ENCODE measurements at places on chromosomes 1 and 21.

DNA sequence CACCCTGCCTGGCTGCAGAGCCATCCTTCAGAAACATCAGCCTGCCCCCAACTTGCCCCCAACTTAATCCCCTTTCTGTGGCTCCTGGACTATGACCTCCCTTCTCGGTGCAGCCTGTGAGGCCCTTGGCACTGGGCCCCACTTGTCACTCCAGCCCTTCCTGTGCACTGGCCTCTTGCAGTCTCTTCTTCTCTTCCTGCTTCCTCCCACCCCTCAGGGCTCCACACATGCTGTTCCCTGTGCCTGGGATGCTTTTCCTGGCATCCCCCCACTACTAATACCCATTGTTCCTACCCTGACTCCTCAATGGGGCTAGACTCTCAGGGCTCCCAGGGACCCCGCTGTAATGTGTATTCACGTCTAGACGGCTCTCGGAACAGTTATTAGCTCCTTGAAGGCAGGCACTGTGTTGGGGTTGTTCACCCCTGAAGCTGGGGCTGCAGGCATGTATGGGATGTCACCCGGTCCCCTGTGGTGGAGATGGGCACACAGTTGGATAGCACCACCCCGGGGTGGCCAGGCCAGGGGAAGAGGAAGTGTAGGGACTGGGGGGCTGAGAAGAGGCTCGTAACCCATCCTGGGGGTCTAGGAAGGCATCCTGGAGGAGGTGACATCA lies 4.5 kb downstream of the LDLRAD1 start:
- DNase-seq, result no peak

DNA sequence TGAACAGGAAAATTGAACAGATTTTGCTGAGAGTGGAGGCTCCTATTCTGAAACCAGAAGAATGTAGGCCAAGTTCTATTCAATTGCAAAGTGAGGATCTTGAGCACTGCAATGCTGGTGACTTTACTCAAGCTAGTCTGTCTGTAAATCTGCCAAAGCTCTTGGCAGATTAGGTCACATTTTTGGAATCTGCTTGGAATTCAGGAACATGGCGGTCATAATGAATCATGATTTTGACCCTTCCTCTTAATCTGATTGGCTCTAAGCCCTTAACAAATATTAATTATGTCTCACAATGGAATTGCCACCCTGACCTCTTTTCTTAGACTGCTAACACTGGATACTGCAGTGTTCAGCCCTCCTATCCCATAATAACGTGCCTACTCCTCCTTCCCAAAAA lies 7.2 kb upstream of the GNG12 start:
- DNase-seq, result no peak

DNA sequence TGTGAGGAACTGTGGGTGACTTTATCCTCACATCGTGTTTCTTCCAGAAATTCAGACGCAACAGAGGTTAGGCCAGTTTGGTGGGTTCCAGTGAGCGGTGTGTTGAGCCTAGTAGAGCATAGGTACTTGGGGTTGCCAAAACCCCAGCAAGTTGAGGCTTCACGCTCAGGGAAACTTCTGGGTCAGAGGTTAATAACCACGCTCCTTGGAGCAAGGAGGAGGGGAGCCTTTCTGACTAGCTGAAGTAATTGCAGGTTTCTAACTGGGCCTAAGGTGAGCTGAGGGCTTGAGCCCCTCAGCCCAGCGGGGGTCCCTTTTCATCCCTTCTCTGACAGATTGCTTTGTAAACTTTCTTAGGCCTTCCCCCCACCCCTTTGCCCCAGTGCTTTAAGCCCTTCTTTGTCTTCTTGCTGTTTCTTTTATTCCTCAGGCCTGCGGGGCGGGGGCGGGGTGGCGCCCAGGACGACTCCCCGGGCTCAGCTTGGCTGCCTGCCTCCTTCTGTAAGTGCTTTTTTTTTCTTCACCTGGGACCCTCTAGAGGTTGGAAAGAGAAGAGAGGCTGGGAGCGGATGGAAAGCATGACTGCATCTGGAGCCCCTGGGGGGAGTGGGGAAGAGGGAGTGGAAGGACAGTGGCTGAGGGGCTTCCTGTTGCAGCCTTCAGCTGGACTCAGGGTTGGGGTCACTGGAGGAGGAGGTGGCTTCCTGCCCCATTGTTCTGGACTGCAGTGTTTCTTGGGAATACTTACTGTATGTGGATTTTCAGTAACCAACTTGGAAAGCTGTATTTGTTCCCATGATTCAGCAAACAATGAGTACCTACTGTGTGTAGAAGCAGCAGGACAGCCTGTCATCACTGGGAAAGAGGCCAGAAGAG lies 1.3 kb upstream of the ZNF436 start:
- no peak for DNase-seq

DNA sequence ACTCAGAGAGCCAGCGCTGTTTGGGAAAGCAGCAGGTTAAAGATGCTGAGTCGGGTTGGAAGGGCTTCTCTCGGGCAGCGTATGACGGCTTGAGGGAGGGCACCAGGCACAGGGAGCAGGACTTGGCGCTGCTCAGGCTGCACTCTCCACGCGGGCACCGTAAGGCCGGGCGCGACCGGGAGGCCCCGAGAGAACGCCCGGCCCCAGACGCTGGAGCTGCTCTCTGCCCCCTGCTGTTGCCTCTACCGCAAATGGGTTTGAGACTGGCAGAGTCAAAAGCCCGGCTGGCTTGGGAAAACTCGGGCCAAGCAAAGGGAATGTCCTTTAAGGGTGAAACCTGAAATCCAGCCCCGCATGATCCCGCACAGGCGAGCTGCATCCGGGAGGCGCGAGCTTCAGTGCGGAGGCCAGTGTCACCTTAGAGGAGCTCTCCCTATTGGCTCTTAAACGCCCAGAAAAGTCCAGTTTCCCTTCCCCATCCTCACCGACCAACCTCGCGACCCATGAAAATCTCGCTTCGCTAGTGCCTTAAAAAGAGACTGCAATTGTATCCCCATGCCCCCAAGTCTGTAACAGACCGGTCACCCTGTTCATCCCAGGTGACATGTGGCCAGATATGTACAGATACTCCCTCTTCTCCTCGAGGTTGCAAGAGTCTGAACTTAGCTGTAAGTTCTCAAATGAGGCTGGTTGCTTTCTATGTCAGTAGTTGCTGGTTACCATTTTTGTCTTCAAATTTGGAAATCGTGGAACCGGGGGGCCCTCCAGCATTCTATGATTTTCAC lies 1.1 kb downstream of the PRRX1 start:
- DNase-seq, result peak; percentile 38

GRCh38 chr1:2642131-2642559 lies 9.3 kb upstream of the MMEL1 start:
- DNase-seq, result no peak

GRCh38 chr1:183544598-183545297 lies 45.5 kb downstream of the NCF2 start:
- no peak for DNase-seq

GRCh38 chr1:151534662-151535278 lies 5.3 kb upstream of the TUFT1 start:
- DNase-seq, result peak; percentile 17

DNA sequence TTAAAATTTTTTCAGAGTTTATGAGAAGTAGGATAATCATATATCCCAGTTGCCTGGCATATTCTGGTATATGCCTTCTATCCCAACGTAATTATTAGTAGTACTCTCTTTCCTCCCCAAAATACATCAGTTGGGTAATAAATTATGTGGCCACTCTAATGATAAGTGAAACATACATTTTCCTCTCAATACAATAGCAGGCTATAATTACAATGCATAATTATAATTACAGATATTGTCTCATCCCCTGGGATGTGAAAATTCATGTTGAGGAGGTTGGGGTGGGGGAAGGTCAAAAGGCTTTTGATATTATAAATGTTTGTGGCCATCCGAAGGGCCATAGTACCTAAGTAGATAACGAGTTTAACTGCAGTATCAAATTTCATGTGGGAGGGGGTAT lies 277.1 kb downstream of the ST6GALNAC3 start:
- no peak for DNase-seq

DNA sequence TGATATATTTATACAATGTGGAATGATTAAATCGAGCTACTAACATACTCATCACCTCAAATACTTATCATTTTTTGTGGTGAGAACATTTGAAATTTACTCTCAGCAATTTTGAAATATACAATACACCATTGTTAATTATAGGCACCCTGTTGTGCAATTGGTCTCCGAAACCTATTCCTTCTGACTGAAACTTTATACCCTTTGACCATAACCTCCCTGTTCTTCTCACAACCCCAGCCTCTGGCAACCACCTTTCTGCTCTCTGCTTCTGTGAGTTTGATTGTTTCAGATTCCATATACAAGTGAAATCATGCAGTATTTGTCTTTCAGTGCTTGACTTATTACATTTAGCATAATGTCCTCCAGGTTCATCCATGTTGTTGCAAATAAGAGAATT lies 49.5 kb downstream of the SETD4 start:
- no peak for DNase-seq

DNA sequence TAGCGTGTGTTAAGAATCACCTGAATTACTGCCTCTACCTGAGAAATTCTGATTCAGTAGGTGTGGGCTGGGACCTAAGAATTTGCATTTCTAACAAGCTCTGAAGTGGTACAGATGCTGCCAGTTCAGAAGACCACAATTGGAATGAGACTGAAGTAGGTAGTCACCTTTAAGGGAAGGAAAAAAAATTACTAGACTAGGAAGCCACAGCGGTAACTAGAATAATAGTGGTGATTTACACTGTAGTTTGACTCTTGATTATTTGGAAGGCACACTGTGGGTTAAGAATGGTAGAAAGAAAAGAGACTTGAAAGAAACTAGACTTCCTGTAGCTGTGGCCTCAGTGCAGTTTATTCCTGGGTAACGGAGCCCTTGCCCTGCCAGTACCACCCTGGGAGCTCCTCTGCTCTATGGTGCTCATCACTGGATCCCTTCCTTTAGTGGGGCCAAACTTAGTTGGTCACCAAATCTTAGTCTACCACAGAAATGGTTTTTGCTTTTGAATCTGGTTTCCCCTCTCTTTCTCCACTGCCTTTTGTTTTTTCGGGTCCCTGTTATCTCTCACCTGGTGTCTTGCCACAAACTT lies 43.6 kb downstream of the ARID1A start:
- no peak for DNase-seq

GRCh38 chr1:89064632-89065031 lies 376 bp downstream of the GBP1 start:
- no peak for DNase-seq

GRCh38 chr1:185058110-185058509 lies 12.8 kb downstream of the RNF2 start:
- DNase-seq, result no peak

GRCh38 chr1:208357644-208358507 lies 113.7 kb upstream of the PLXNA2 start:
- no peak for DNase-seq

GRCh38 chr1:9315411-9316079 lies 22.9 kb downstream of the SPSB1 start:
- DNase-seq, result peak; percentile 54

DNA sequence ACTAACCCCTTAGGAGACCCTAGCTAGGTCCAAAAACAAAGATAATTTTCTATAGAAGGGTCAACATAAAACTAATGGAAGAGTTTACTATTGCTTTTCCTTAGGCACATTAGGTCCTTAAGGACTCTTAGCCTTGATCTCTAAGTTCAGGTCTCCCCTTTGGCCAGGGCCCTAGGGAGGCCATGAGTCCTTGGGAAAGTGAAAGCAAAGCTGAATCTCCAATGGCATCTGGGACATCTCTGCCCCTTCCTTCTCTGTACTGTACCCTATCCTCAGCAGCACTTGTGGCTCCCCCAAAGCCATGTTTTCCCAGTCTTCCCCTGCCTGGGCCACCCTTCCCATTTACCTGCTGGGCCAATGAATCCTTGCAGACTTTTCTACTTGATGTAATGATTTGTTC lies 14.3 kb downstream of the IER5 start:
- no peak for DNase-seq

DNA sequence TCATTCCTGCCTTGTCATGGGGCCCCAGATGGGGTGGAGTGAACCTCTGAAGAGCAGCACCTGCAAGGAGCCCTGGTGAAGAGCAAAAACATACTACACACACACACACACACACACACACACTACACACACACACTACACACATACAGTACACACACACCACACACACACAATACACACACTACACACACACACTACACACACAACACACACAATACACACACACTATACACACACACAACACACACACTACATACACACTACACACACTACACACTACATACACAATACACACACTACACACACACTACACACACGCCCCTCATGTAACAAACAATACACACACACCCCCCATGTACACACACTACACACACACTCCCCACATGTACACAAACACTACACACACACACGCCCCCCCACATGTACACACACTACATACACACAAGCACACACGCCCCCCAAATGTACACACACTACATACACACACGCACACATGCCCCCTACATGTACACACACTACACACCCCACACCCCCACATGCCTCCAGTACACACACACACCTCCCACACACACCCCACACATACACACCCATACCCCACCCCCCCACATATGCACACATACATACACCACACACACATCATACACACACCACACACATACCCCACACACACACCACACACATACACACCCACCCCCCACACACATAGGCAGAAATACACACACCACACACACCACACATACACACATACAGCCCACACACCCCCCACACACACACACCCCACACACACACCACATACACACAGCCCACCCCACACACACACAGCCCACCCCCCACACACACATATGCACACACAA lies 9.3 kb downstream of the SLC2A5 start:
- DNase-seq, result no peak

- no peak for DNase-seq
Measured at GRCh38 chr1:157952601-157953000, 40.8 kb upstream of the KIRREL1 start.

- DNase-seq, result no peak
Measured at GRCh38 chr1:97507863-97508262, 413.0 kb downstream of the DPYD start.

- DNase-seq, result no peak
Measured at GRCh38 chr1:115068826-115069585, 20.3 kb downstream of the TSPAN2 start.

DNA sequence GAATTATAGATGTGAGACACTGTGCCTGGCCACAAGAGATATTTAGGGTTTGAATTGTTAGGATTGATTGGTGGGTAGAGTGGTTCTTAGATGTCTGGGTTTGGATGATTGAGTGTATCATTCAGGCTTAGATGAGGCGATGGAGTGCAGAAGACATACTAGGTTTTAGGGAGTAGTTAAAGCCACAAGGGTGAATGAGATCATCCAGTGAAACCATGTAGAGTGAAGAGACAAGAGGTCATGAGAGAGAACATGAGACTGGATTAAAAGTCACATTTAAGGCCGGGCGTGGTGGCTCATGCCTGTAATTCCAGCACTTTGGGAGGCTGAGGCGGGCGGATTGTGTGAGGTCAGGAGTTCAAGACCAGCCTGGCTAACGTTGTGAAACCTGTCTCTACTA lies 37.2 kb downstream of the ZFYVE9 start:
- DNase-seq, result no peak

DNA sequence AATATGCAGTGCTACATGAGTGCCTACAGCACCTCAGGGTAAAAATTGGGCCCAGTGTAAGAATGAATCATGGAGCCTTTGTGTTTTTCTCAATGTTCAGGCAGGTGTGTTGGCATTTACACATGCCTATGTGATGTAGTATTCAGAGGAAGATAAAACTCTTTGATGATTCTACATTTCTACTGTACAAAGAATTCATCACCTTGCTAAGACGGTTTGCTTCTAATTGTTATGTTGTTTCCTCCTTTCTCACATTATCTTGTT lies 867.3 kb downstream of the TTLL7 start:
- DNase-seq, result no peak
